ENCODE measurements at places on chromosomes 7 and 10.

- no peak for DNase-seq
Observed at GRCh38 chr7:70693321-70693685, 438.6 kb upstream of the GALNT17 start.

- DNase-seq = no peak
Observed at GRCh38 chr10:101576211-101576863, 11.7 kb downstream of the POLL start.

GRCh38 chr10:73959484-73960243 lies 38.3 kb upstream of the VCL start:
- no peak for DNase-seq

DNA sequence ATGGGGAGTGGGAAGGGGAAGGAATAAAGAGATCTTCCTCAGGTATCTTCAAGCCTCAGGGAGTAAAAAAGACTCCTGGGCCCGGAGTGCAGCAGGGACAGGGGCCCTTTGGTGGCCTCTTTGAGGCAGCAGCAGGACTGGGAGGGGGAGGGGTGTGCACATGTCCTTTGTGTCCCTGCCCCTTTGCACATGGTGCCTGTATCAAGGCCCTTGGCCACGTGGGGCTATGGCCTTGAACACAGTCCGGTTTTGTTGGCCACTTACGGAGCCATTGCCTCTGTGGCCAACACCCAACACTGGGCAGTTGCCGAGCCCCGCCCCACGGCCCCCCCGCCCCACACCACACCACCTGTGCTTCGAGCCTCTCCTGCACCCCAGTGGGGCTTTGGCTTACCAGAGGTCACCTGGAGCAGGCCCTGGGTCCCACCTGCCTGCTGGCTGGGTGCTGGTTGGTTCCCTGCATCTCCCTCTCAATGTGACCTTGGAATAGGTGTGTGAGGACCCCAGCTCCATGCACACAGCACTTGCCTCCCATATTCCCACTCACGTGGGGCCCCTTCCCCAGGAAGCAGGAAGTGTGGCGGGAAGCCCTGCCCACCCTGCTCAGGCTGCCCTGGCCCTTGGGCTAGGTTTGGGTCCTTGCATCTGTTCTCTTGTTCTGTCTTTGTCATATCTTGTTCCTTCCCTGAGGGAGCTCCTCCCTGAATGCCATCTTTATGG lies 5.4 kb downstream of the SAP25 start:
- no peak for DNase-seq

DNA sequence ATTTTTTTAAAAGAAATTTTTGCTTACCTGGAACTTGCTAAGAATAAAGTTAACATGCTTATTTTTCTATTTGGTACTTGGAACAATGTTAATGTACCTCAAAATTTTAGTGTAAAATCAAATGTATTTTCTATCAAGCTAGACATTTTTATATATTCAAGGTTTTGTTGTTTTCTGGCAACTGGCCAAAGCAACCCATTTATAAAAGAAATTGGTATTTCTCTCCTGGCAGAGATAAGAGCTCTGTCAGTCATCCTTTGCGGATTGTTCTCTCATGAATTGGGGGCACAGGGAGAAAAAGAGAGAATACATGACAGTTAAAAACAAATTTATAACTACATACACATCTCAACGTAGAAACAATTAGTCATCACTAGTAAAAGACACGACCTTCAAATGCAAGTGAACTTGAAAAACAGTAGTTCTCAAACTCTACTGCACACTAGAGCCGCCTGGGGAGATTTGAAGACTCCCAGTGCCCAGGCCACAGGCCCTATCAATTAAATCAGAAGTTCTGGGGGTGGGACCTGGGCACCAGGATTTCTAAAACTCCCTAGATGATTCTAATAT lies 152.4 kb upstream of the LAMB4 start:
- no peak for DNase-seq

Measured in HS-5 (cell line).